ENCODE measurements at places on chromosomes 3 and 15. TPM values are rescaled to one million over a fixed set of nuclear protein-coding genes. Genes with fewer than 3 reads are reported as not detected.

The TF gene
- 63.7 TPM for polyA plus RNA-seq

The RTF1 gene
- 16.3 TPM for polyA plus RNA-seq

The SCN11A gene
- polyA plus RNA-seq = 0.21 TPM

The HRH1 gene
- 0.22 TPM for polyA plus RNA-seq

The RPSA gene
- polyA plus RNA-seq = 1,362 TPM

The TGM5 gene
- 4.9 TPM for polyA plus RNA-seq

The ITPKA gene
- polyA plus RNA-seq = 0.34 TPM

The CDCP1 gene
- polyA plus RNA-seq = 1.8 TPM

The GCNT3 gene
- 0.55 TPM for polyA plus RNA-seq

The FHIT gene
- polyA plus RNA-seq = 3.1 TPM

The ANKRD63 gene
- polyA plus RNA-seq = not detected

The ACAN gene
- 0.02 TPM for polyA plus RNA-seq

The SCAANT1 gene
- polyA plus RNA-seq = not detected

The TNNC1 gene
- 14.8 TPM for polyA plus RNA-seq

The RHOV gene
- polyA plus RNA-seq = 0.30 TPM

The GOLGA6L4 gene
- 2.5 TPM for polyA plus RNA-seq

The CA12 gene
- polyA plus RNA-seq = 9.6 TPM

The BLOC1S6 gene
- polyA plus RNA-seq = 46.8 TPM

The ACOX2 gene
- polyA plus RNA-seq = 31.7 TPM

The COL7A1 gene
- 2.2 TPM for polyA plus RNA-seq

The GOLGA8T gene
- polyA plus RNA-seq = 0.18 TPM

The RTP3 gene
- polyA plus RNA-seq = not detected

The SCN5A gene
- polyA plus RNA-seq = 0.11 TPM

The RUVBL1 gene
- 29.0 TPM for polyA plus RNA-seq

The CFAP100 gene
- polyA plus RNA-seq = not detected

The ANKUB1 gene
- not detected for polyA plus RNA-seq

The ALDH1A2 gene
- 4.7 TPM for polyA plus RNA-seq

The VEPH1 gene
- 6.4 TPM for polyA plus RNA-seq

The LTK gene
- 0.39 TPM for polyA plus RNA-seq

The PTPRG gene
- polyA plus RNA-seq = 5.6 TPM

The CLDN16 gene
- polyA plus RNA-seq = 0.28 TPM

The TEX264 gene
- polyA plus RNA-seq = 48.4 TPM

The GOLGA6A gene
- polyA plus RNA-seq = not detected

The CLSTN2 gene
- polyA plus RNA-seq = 5.6 TPM

The DLEC1 gene
- 0.34 TPM for polyA plus RNA-seq

The SOX14 gene
- not detected for polyA plus RNA-seq

The UBL7 gene
- 33.9 TPM for polyA plus RNA-seq

The PLA1A gene
- polyA plus RNA-seq = 2.7 TPM

The ZNF197 gene
- polyA plus RNA-seq = 4.9 TPM

The LNP1 gene
- 1.2 TPM for polyA plus RNA-seq
